NCI-H345 (cell line): ENCODE measurements at places on chromosomes 6 and 20.

- DNase-seq: no peak
These were observed 24.2 kb downstream of the RBM24 start for GRCh38 chr6:17305219-17306001.

DNA sequence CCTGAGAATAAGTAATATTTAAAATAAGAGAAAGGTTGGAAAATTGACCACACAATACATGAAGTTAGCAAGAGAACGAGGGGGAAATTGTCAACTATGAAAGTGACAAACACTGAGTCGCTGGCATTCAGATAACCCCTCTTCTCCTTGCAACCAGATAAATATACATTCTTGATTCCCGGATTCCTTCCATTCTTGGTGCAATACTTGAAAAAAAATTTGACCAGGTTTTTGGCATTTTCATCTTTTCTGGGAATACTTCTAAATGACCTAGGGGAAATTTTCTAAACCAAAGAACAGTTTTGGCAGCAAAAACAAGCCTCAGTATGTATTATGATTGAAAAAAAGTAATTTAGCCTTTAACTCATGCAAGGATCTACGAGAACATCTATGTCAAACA is 164.0 kb downstream of the PDE7B start:
- DNase-seq: no peak

DNA sequence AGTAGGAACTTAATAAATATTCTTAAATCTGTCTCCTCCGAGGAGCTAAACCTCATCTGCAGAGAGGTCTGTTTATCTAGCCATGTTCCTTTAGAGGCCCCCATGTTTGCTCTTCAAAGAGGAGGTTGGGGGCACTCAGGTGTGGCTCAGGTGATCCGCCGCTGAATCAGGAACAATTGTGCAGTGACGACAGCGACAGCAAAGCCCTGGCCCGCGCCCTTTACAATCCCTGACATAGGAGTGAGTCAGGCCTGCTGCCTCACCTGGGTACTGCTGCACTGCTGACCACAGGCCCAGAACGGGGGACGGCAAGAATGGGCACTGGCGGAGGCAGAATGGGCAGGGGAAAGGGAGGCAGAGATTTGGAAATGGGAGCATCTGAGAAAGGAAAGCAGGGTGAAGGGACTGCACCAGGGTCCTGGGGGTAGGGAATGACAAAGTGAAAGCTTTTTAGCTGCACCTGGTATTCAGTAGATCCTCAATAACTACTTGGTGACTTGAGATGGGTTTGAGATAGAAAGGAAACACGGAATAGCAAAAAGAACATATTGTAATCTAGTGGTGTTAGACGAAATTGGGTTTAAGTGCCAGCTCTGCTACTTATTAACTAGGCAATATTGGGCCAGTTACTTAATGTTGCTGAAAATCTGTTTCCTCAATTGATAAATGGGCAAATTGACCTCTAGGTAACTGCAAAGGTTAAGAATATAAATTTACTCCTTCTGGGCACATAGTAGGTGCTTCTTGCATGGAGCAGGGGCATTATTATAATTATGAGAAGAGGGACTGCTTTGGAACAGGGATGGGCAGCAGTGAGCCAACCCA is 5.4 kb upstream of the IER3 start:
- DNase-seq: no peak

GRCh38 chr20:62795023-62795761 is 1.1 kb upstream of the MRGBP start:
- DNase-seq: peak; percentile 89

- no peak for DNase-seq
These were observed 53.6 kb downstream of the JPH2 start for GRCh38 chr20:44133424-44133823.

DNA sequence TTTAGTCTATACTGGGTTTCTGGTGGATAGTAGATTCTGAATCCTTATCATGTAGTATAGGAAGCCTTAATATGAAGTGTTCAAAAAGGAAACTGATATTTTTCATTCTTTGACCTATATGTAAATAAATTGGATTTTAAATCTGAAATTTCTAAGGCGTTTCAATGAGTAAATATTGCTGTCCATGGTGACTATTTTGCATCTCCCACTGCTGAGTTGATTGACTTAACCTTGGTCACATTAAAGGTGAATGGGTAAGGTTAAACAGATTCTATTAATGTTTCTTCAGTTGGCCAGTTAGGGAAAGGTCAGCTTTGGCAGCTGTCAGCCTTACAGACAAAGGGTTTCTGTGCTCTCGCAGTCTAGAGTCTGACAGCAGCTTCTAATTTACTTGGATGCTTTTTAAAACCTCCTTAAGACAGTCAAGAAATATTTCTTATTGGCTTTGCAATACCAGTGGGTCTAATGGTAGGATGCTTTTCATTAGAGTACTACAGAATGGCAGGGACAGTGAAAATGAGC is 24.8 kb downstream of the PRIM2 start:
- DNase-seq: no peak

- DNase-seq: no peak
These were observed 1784.9 kb upstream of the DEFB115 start for GRCh38 chr20:29472606-29473005.

DNA sequence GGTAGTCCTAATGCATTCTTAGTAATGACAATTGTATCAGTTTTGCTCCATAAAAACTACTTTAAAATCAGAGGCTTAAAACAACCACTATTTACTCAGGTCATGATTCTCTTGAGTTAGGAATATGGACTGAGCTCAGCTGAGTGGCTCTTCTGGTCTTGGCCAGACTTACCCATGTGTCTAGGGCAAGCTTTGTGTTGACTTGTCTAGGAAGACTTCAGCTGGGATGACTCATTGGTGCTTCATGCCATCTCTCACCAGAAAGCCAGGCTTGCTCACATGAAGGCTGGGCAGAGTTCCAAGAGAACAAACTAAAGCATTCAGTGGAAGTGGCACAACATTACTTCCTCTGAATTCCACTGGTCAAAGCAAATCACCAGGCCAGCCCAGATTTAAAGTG is 155.3 kb downstream of the DHX35 start:
- peak; percentile 55 for DNase-seq

- no peak for DNase-seq
These were observed 893 bp downstream of the POLR1H start for GRCh38 chr6:30061858-30062458.

DNA sequence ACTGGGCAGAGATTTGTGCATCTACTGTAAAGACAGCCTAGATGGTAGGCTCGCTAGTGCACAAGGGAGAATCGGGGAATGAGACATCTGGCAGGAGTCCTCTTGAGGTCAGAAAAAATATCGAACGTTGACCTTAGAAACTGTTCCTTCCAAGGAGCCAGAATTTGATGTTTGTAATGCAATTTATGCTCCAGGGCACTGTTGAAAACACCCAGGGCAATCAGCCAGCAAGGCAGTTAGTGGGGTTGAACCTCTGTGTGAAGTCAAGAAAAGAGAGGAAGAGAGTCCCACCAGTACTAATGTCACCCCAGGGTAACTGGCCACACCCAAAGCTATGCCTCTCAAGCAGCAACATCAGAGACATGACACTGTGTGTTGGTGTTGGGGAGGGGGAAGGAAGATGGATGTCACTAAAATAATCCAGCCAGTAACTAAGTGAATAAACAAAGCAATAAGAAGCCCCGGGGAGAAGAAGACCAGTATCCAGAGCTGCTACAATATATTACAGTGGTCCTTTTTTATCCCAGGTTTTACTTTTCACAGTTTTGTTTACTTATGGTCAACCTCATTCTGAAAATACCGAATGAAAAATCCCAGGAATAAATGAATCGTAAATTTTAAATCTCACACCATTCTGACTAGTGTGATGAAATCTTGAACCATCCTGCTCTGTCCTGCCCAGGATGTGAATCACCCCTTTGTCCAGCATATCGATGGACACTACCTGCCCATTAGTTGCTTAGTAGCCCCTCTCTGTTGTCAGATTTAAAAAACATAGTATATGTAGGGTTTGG is 32.9 kb upstream of the PDE10A start:
- DNase-seq: no peak

- DNase-seq: peak; percentile 65
These were observed 7.6 kb upstream of the ADGRF4 start for GRCh38 chr6:47690791-47691190.

GRCh38 chr6:117919775-117920729 is 13.0 kb downstream of the SLC35F1 start:
- no peak for DNase-seq

- no peak for DNase-seq
These were observed 6.1 kb upstream of the RWDD1 start for GRCh38 chr6:116564921-116565872.

- no peak for DNase-seq
These were observed 293.0 kb upstream of the CNR1 start for GRCh38 chr6:88459189-88459588.

GRCh38 chr20:32153156-32153665 is 43.7 kb downstream of the TM9SF4 start:
- DNase-seq: no peak

- DNase-seq: no peak
These were observed 131.2 kb upstream of the THEMIS start for GRCh38 chr6:128032042-128032441.

GRCh38 chr6:3905945-3906845 is 57.0 kb downstream of the FAM50B start:
- no peak for DNase-seq

DNA sequence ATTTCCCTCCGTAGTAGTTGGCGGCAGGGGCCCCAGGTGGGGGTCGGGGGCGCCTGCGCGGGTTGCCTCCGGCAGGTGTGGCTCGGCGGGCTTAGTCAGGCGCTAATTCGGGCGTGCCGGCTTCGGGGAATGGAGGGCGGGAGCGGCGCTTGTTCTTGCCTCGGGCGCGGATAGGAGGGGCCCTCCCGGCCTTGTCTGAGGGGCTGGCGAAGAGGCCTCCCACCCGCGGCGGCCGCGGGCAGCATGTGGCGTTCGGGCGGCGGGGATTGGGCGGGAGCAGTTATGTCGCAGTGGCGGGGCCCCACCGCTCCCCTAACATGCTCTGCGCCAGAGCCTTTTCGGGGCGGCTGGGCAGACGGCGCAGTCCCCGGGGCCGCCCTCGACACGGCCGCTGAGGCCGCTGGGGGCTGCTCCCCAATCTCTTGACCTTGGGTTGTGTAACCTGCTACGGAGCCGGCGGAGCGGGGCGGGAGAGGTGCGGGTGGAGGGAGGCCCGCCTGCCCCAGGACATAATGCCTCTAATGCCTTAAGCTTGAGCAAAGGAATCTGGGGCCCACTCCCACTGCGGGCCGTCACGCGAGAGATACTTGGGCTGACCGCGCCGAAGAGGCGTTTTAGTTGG is 1.1 kb downstream of the AMD1 start:
- DNase-seq: peak; percentile 53

DNA sequence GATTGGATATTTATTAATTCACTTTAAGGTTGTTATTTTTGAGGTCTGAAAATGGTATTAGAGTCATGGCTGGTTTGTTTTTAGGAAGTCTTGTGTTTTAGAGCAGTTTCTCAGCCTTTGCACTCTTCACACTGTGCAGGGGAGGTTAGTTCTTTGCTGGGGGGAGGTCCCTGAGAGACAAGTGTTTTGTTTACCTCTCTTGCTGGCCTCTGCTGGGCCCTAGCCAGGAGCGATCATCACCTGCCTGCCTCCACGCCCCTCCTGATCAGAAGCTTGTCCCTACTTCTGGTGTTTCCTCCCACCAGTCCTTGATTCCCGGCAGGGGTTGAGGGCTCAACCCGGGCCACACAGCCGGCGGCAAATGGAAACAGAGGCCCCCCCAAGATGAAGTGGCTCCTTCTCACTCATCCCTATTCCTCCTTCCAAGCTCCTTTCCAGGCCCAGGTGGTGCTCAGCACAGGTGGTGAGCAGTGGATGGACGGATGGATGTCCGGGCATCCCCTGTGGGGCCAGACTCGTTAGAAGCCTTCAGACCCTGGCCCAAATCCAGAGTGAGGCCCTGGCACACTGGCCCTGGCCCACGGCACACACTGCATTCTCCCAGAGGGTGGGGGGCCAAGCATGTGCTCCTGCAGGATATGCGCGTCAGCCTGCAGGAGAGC is 51.3 kb downstream of the GRM4 start:
- peak; percentile 84 for DNase-seq

GRCh38 chr6:168388641-168389633 is 52.0 kb upstream of the SMOC2 start:
- peak; percentile 82 for DNase-seq

DNA sequence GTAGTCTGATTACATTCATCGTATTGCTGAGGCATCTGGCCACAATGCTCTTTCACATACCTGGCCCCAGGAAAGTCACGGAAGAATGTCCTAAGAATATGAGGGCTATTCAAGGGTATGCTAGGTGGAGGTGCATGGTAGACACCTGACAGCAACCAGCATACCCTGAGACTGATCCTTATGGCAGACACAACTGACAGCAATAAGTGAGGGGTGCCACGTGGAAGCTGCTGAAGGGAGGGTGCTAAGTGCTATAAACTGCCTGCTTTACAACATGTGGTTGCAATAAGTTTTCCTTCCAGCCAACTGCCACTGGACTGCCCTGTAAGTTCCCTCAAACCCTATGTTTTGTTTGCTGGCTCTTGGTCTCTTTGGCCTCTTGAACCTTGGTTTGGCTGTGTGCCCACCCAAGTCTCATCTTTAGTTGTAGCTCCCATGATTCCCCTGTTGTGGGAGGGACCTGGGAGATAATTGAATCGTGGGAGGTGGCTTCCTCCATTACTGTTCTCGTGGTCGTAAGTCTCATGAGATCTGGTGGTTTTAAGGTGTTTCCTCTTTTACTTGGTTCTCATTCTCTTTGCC is 201.3 kb upstream of the MOCS1 start:
- no peak for DNase-seq

GRCh38 chr6:38310061-38310460 is 329.7 kb downstream of the BTBD9 start:
- DNase-seq: no peak

DNA sequence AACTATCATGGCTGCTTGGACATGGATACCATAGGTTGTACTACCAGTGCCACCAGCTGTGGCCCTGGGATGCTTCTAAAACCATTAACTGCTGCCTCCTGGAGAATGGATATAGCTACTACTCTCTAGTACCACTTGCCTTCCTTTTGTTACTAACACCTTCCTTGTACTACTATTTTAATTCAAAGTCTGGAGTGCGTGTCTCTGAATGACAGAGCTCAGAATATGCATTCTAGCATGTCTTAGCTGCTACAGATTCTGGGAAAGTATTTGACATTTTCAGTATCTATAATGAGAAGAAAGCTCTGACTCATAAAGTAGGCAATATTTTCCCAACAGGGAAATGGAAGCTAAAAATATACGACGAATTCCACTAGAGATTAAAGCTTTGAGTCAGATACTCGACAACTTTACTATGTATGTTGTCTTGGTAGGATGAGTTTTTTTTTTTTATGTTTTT is 112.3 kb downstream of the PFDN4 start:
- no peak for DNase-seq

- DNase-seq: no peak
These were observed 119.5 kb upstream of the SGK1 start for GRCh38 chr6:134437376-134437775.

DNA sequence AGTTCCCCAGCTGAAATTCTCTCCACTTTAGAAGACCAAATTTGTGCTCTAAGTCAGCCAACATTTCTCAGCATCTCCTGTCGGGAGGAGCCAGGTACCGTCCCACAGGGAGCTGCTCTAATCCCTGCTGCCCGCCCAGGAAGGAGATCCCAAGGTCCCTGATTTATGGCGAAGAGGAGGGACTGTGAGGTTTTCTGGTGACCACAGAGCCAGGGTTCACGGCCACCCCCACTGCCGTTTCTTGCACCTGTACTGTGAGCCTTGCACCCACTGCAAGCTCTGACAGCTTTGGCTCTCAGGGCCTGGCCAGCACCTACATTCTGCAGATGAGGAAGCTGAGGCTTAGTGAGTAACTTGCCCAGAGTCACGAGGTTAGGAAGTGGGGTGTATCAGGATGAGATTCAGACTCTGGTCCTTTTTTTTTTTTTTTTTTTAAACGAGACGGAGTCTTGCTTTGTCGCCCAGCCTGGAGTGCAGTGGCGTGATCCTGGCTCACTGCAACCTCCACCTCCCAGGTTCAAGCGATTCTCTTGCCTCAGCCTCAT is 34.9 kb downstream of the FOXC1 start:
- DNase-seq: no peak

GRCh38 chr6:14910692-14911547 is 334.9 kb upstream of the JARID2 start:
- DNase-seq: no peak
